Lower lobe of right lung (tissue), 2 donors: ENCODE measurements at places on chromosomes 12 and 14. TPM values are rescaled to one million over a fixed set of nuclear protein-coding genes. Genes with fewer than 3 reads are reported as not detected.

Gene OR4M1
- total RNA-seq = not detected

Gene C3AR1
- 62.1 TPM for total RNA-seq

Gene KRT73
- total RNA-seq = not detected

Gene CACNA1C
- 8.4 TPM for total RNA-seq

Gene KRT1
- total RNA-seq = 1.3 TPM

Gene RNF212B
- not detected for total RNA-seq

DNA sequence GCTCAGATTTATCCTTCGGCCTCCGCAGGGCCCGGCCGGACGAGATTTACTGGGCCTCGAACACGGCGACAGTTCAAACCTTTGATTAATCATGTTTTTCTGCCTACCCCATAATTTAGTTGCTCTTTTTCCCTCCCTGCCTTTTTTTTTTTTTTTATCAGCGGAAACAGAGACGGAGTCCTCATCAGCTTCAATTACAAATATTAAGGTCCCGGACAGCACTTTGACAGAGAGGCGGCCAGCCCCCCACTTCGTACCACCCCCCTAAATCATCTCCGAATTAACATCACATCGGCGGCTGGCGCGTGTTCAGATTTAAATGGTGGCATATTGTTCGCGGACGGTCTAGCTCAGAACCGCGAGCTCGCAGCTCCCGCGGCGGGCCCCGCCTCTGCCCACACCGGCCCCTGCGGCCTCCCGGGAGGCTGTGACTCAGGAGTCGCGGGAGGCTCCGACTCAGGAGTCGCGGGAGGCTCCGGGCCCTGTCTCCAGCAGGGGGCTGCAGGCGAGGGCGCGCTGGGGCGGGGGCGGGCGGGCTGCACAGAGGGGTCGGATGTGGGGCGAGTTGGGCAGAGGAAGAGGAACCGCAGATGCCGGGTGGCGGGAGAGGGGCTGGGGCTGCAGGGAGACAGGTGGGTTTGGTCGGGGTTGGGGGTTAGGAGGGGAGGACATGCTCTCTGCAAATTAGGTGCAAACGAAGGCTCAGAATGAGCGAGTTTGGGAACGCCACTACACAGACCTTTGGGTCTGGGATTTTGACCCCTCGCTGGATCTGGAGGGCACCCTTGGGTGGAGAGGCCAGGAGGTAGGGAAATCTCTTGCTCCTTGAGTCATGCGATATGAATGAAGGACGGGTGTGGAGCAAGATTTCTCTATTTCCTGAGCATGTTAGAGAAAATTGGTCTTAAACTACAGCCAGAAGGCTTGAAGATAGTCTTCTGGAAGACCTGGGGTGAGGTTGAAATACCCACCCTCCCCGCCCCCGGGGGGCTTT is 19.6 kb upstream of the ATP5MC2 start:
- H3K27ac ChIP-seq = no peak overlapping the region
- H3K4me3 ChIP-seq = peak overlapping the region; percentile 34
- no peaks in the 10 kb centered on the region for H3K36me3 ChIP-seq
- H3K27me3 ChIP-seq = peaks cover 81% of the 10 kb centered on the region

- DNase-seq = no peak
- H3K27ac ChIP-seq = no peak overlapping the region
- no peaks in the 10 kb centered on the region for H3K27me3 ChIP-seq
- no peak overlapping the region for H3K4me3 ChIP-seq
Observed at GRCh38 chr14:99937475-99938244, 127.6 kb upstream of the EVL start.

DNA sequence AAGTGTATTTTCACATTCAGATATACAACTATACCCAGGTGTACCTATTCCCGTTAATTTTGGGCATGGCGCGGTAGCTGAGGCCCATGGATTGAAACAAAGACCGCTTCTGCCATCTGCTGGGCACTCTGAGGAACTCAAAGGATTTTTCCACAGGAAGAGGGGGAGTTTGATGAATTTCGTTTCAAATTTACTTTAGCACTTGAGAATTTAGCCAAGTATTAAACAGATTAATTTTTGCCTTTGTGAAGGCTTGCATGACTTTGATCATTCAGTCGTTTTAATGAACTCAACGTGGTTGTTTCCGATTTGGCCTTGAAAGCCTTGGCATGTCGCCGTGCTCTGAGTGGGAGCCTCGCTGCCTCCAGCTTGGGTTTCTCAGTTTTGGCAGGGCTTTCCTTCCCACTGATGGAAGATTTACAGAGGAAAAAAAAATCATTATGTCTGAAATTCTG is 153.2 kb upstream of the DDHD1 start:
- peak overlapping the region; percentile 44 for H3K27ac ChIP-seq
- H3K27me3 ChIP-seq = no peaks in the 10 kb centered on the region
- peaks cover 17% of the 10 kb centered on the region for H3K4me1 ChIP-seq
- peak overlapping the region; percentile 47 for H3K4me3 ChIP-seq
- no peaks in the 10 kb centered on the region for H3K36me3 ChIP-seq
- DNase-seq = no peak

GRCh38 chr12:30816742-30817465 is 62.2 kb upstream of the CAPRIN2 start:
- no peak for DNase-seq
- H3K4me1 ChIP-seq = no peaks in the 10 kb centered on the region
- H3K4me3 ChIP-seq = no peak overlapping the region
- no peaks in the 10 kb centered on the region for H3K27me3 ChIP-seq
- H3K27ac ChIP-seq = no peak overlapping the region
- no peaks in the 10 kb centered on the region for H3K36me3 ChIP-seq
